Sigmoid colon (tissue), 7 donors: ENCODE measurements at places on chromosomes 1 and 21.

GRCh38 chr1:40923511-40924020, 55.9 kb upstream of the CTPS1 start:
- no peak for DNase-seq

DNA sequence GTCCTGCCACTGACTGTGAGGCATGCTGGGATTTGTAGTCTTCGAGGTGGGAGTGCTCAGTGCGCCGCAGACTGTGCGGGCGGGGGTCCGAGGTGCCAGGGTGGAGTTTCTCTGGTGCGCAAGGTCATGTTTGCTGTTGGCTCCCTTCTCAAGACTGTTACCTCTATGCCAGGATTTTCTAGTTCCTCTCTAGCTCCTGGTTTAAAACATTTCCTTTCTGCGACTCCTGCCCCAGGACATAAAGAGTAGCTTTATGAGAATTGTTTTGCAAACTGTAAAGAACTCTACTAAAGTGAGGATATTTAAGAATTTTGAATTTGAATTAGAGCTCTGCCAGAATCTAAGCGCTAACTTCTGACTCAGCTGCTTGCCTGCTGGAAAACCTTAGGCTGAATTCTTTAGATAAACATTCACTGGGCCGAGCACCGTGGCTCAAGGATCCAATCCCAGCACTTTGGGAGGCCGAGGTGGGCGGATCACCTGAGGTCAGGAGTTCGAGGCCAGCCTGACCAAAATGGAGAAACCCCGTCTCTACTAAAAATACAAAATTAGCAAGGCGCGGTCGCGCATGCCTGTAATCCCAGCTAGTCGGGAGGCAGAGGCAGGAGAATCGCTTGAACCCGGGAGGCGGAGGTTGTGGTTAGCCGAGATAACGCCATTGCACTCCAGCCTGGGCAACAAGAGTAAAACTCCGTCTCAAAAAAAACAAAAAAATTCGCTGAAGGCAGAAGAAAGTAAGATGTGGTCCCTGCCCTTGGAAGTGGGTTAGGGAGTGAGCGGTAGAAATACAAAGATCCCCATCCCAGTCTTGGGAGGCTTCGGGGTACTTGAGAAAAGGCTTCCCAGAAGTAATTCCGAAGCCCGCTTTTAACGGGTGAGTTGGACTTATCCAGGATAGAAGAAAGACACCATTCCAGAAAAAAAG, 992 bp upstream of the USP48 start:
- no peak for DNase-seq

GRCh38 chr1:25523542-25523941, 19.9 kb upstream of the LDLRAP1 start:
- no peak for DNase-seq

DNA sequence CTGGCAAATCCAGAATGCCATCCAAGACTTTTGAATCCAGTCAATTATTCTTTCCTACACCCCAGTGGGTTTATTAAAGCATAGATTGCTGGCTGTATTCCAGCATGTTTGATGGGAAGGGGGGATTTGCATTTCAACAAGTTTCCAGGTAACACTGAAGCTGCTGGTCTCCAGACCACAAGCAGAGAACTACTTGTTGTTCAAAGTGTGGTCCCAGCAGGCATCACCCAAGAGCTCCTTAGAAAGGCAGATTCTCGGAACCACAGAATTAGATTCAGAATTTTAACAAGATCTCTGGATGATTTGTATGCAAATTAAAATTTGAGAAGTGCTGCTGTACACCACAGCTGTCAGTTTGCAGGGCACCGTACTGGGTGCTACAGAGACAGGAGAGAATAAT, 216.3 kb upstream of the FAM78B start:
- no peak for DNase-seq

- no peak for DNase-seq
Measured at GRCh38 chr1:92972409-92973129, 11.3 kb upstream of the DIPK1A start.

DNA sequence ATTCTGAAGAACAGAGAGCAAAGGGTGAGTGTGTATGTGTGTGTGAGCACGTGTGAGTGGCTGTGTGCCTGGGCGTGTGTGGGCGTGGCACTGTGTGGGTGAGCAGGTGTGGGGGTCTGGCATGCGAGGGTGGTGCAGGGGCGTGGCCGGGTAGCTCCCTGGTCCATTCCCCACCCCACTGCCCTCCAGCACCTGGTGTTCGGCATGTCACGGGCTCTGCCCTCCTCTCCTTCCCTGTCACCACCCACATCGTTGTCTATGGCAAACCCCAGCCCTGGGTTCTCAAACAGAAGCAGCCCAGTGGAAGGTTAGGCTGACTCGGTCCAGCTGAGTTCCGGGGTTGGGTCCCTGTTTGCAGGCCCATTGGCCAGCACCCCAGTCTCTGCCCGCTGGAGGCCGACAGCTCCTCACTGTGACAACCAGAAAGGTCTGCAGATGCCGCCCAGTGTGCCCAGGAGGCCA, 39.8 kb downstream of the UBE2G2 start:
- no peak for DNase-seq

DNA sequence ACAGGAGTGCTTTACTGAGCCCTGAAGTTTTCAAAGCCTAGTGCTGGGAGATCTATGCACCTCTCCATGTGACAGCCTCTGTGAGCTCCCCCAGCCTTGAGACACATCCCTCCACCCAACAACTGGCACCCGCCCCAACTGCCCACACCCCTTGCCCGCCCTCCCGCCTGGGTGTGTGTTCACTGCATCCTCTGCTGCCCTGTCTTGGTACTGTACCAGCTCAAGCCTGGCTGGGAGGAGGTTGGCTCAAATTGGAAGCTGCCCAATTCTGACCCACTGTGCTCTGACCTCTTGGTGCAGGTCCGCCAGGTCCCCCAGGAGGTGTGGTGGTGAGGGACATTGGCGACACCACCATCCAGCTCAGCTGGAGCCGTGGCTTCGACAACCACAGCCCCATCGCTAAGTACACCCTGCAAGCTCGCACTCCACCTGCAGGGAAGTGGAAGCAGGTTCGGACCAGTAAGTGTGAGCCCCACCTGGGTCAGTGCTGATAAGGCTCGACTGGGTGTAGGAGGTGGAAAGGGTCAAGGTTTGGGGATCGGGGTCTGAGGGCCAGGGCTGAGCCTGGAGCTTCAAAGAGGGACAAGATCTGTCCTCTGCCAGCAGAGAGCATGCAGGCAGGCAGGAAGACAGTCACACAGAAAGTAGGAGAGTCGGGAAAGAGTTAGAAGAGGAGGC, 18.0 kb downstream of the TMEM81 start:
- DNase-seq: peak; percentile 57

DNA sequence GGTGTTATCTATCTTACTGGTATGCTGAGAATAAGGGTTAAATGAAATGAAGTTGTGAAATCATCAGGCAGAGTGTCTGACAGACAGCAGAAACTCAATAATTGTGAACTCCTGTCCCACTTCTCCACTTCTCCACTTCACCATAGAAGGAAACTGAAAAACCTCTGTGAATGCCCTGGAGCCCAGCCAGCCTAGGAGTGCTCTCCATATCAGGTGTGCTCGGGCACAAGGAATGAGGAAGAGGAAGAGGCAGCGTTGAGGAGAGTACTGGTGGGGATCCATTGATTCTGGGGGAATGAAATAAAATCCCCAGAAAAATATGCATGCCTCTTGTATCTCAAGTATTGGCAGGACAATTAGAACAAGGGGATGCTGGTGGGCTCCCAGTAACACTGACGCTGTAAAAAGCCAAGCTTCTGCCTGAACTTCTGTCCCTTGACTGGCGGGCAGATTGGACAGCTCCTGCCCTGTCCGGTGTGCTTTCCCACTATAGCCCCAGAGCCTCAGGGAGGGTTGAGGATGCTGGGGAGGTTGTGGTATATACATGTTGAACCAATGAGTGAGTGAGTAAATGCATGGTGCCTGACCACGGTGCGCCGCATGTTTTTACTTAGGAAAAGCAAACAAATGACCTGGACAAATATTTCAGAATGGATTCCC, 47.7 kb downstream of the NMNAT2 start:
- DNase-seq: no peak

- no peak for DNase-seq
Measured at GRCh38 chr1:201065686-201066085, 42.2 kb upstream of the KIF21B start.

GRCh38 chr1:39091845-39092645, 65.9 kb downstream of the NDUFS5 start:
- no peak for DNase-seq

DNA sequence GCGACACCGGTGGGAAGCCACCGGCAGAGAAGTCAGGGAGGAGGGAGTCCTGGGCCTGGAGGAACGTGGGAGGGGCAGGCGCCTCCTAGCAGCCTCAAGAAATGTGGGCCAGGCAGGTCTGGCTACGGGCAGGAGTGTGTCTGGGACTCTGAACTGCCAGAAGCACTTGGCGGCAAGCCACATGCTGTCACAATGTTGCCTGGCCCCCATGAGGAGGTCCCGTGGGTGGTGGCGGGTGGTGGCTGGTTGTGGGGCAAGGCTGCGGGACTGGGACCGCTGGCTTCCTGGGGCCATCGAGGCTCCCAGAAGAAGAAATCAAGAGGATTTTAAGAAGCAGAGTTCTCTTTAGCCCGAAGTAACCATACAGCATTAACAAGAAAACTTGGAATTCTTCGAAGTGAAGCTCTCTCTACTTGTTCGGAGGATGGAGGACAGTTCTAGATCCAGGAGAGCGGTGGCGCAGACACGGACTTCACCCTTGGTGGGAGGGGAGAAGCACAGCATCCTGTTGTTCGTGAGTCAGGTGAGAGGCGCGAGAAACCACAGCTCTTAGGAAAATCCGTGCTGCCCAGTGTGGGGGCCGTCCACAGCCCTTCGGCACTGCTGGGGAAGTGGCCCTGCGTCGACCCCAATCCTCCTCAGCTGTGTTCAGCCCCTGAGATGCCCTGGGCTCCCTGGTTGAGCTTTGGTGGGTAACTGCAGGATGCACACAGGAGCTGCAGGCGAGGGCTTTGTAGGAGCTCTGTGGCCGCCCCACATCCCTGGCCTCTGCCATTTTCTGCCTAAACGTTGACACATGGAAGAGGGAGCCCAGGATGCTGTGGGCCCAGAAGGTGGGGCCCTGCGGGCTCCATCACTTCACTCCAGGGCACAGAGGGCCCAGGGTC, 12.4 kb downstream of the SKI start:
- DNase-seq: peak; percentile 90

DNA sequence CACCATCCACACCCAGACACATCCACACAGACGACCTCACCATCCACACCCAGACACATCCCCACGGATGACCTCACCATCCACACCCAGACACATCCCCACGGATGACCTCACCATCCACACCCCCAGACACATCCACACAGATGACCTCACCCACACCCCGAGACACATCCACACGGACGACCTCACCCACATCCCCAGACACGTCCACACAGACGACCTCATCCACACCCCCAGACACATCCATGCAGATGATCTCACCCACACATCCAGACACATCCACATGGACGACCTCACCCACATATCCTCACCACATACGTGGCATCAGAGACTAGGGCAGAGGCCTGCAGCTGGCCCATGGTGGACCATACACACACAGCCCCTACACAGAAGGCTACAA, 14.7 kb upstream of the FABP3 start:
- DNase-seq: no peak

GRCh38 chr1:163291461-163291860, 30.3 kb upstream of the NUF2 start:
- DNase-seq: no peak

DNA sequence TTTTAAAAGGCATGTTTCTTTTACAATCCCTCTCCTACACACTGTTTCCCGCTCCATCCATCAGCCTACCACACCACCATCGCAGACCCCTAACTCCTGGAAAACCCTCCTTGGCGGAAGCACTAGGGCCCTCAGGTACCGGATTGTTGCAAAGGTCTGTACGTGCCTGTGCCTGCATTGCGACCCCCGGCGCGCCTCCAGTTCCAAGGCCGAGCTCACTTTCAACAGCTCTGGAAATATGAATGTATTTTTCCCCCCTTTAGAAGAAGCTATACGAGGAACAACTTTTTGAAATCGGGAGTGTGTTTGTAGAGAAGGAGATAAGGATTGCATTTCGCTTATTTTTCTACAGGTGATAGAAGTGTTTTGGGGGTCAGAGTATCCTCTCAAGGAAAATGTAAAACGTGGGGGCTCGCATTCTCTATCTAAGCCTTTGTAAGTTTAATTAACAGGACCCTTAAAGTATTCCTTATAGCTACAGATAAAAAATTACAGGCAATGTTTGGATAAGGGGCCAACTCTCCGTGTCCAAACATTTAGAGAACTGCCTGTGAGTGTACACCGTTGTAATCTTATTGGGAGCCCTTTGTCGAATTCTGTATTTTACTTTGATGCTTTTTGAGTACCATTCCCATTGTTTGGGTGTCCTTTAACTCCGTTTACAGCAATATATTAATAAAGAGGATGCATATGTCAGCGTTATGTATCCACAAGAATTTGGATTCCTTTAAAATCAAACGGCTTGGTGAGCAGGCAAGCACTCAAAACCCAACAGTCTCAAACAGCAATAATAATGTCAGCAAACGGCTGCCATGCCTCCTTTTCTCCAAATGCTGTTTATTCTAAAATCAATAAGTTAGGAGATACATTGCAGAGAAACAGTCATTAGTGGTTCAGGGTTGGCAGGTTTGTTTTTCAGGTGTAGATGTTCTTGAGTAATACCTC, 5.9 kb downstream of the PRRX1 start:
- DNase-seq: no peak

GRCh38 chr21:36509973-36510664, 30.2 kb upstream of the CLDN14 start:
- no peak for DNase-seq

GRCh38 chr1:53447413-53447812, 11.8 kb upstream of the DMRTB1 start:
- DNase-seq: no peak

DNA sequence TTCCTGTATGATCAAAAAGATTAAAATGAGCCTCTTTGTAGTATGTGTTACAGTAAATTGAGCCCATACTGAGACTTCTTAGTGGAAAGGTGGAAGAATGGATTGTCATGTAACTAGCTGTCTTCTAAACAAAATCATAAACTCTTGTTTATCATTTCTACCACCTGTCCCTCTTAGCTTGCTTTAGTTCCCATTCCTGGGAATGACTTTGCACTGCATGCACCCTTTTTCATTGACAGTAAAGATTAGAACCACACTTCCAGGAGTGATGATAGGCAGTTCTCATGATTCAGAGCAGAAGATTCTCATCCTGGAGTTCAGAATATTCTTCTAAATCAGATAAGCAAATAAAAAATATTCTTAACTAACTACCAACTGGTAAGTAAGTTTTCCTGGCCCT, 28.0 kb downstream of the DENND2D start:
- no peak for DNase-seq

GRCh38 chr1:54883349-54884102, 3.5 kb downstream of the DHCR24 start:
- no peak for DNase-seq

DNA sequence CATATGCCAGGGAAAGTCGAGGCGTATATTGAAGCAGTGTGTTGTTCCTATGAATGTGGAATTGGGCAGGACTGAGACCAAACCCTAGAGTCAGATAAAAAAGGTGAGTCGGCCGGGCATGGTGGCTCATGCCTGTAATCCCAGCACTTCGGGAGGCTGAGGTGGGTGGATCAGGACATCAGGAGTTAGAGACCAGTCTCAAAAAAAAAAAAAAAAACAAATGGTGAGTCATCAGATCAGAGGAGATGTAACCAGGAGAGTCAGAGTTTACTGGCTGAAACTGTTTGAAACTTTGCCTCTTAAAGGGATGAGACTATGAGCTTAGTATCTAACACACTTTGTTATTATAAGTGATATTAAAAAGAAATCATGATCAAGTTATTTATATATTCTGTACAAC, 26.4 kb upstream of the SYCP1 start:
- no peak for DNase-seq
